ENCODE measurements at places on chromosomes 3 and 15. TPM values are rescaled to one million over a fixed set of nuclear protein-coding genes. Genes with fewer than 3 reads are reported as not detected.

The ITGA11 gene
- 0.64 TPM for total RNA-seq

The CLDN1 gene
- 0.39 TPM for total RNA-seq

The SECISBP2L gene
- 31.6 TPM for total RNA-seq

The FEZF2 gene
- total RNA-seq = not detected

The TTLL13 gene
- 0.34 TPM for total RNA-seq

The FBXL22 gene
- total RNA-seq = 0.73 TPM

The CHRNA3 gene
- not detected for total RNA-seq

The RYR3 gene
- not detected for total RNA-seq

The CAV3 gene
- total RNA-seq = not detected

The CASR gene
- 0.02 TPM for total RNA-seq

The CFAP92 gene
- total RNA-seq = not detected

Measured in T-helper 2 cell treated with Interferon-gamma antibody and Interleukin-4, amounts not matched to agents 100 ng/mL and 5 ng/mL, for 36 hours (primary cell).